BE2C (cell line): ENCODE measurements at places on chromosomes 16 and 17.

- peak; percentile 39 for DNase-seq
Measured at GRCh38 chr16:30354423-30355143, 525 bp downstream of the CD2BP2 start.

DNA sequence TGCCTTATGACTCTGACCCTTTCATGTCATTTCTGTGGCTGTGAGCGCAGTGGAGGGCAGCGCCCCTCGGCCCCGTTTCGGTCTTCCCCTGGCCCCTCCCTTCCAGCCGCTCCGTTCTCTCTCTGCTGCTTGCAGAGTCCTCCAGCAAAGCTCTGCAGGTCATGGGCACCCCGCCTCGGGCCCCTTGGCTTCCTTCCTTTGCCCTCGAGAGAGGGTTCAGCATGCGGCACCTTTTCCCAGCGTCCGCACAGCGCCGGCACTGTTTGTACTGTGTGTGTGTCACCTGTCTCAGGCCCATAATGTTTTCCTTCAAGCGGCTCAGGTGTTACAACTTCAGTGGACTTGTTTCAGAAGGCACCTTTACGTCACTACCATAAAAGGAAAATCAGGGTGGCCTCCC is 98.5 kb downstream of the RAP1GAP2 start:
- DNase-seq, result no peak

GRCh38 chr16:30349675-30350074 is 5.4 kb downstream of the CD2BP2 start:
- no peak for DNase-seq

GRCh38 chr17:59160157-59161025 is 4.8 kb downstream of the PRR11 start:
- DNase-seq, result no peak

GRCh38 chr17:5282642-5283217 is 646 bp downstream of the RABEP1 start:
- peak; percentile 22 for DNase-seq

DNA sequence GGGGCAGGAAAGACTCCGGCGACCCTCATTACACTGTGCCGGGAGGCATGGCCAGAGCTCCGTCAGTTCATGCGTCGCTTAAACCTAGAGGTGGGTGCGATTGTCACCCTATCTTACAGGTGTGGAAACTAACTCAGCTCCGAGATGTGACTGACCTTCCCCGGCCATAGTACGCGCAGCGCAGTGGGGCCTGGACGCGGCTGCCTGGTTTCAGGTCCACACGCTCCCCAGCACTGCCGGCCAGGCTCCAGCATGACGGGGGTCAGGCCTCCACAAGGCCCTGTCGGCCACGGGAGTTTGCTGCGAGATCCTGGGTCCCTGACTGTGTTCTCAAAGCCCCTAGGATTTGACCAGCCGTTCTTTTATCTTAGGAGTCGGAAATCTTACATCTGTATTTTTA is 34.4 kb downstream of the JPH3 start:
- DNase-seq, result no peak

DNA sequence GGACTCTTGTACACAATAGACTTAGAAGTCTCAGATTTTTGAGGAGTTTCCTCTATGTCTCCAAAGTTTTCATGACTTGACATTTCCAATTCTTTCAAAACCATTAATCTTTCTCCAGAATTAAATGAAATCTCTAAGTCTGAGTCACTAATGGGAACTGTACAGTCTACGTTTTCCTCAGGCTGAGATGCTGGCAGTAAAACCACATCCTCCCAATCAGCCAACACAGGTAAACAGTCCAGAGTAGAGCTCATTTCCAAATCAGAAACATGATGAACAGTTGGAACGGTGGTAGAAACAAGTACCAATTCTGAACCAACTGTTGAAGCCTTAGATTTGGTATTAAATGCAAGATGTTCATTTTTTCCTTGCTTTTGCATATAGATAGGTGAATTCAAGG is 7.9 kb downstream of the ERI2 start:
- DNase-seq, result no peak

- no peak for DNase-seq
Measured at GRCh38 chr16:29909391-29909790, 9.1 kb downstream of the ASPHD1 start.

DNA sequence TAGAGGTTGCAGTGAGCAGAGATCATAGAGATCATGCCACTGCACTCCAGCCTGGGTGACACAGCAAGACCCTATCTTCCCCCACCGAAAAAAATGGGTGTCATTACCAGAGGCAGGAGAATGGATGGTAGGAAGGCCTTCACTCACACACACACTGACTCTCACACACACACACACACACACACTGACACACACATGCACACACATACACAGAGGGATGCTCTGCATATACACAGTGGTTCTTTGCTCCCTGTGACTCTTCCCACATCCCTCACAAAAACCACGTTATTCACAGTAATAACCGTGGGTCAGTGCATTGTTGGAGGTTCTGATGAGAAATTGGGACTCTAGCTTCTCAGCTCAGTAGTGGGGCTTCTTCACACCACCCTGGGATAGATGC is 300.2 kb upstream of the N4BP1 start:
- DNase-seq, result no peak

DNA sequence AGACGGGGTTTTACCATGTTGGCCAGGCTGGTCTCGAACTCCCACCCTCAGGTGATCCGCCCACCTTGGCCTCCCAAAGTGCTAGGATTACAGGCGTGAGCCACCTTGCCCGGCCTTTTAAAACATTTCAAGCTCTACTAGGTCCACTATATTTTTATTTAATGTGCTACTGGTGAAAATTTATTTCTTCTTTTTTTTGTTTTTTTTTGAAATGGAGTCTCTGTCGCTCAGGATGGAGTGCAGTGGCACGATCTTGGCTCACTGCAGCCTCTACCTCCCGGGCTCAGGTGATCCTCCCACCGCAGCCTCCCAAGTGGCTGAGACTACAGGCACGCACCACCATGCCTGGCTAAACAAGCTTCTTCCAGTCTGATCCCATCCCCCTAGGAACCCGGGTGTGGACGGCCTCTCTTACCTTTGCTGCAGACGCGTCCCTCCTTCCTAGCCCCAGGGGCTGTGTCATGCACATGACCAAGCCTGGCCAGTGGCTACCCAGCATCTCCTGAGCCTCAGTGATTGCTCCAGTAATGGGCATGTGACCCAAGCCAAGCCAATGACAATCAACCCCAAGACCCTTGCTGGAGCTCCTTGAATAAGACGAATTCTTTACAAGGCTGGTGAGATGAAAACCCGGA is 40.1 kb upstream of the LITAF start:
- no peak for DNase-seq
